Pancreas (tissue), 10 donors: ENCODE measurements at places on chromosomes 3 and 15. TPM values are rescaled to one million over a fixed set of nuclear protein-coding genes. Genes with fewer than 3 reads are reported as not detected.
A peak's percentile ranks its signal among the peaks of the same experiment; 100 is the strongest.

SHC4 gene
- 0.16 TPM for total RNA-seq

SH3GL3 gene
- total RNA-seq: not detected

IL12A gene
- total RNA-seq: 0.09 TPM

DNA sequence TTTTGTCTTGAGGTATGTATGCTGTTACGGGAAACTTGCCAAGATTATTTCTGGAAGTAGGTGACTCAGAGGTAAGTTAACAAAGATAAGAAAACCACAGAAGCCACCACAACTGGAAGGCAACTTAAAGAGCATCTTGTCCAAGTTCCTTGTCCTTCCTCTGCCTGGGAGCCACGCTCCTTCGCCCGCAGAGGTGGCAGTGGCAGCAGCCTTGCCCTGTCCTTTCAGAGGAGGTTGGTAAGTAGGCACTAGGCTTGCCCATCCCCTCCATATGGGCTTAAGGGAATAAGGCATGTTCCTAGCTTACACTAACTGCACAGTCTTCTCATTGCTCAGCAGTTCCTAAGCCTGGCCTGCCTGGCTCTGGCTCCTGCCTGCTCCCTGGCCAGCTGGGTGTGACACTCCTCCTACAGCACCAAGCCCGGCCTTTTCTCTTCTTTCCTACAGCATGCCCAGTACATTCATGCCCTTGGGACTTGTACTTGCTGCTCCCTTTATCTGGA lies 48.0 kb upstream of the RAB6B start:
- no peaks in the 10 kb centered on the region for H3K36me3 ChIP-seq
- DNase-seq: peak; percentile 40
- peaks cover 24% of the 10 kb centered on the region for H3K4me1 ChIP-seq

- H3K27me3 ChIP-seq: no peaks in the 10 kb centered on the region
- DNase-seq: no peak
- H3K4me3 ChIP-seq: no peak overlapping the region
- H3K36me3 ChIP-seq: no peaks in the 10 kb centered on the region
- H3K4me1 ChIP-seq: no peaks in the 10 kb centered on the region
- H3K27ac ChIP-seq: peak overlapping the region; percentile 16
Observed at GRCh38 chr3:158771982-158772381, 29.9 kb upstream of the MFSD1 start.

- H3K27me3 ChIP-seq: no peaks in the 10 kb centered on the region
- no peak overlapping the region for H3K27ac ChIP-seq
- H3K4me3 ChIP-seq: no peak overlapping the region
- H3K4me1 ChIP-seq: no peaks in the 10 kb centered on the region
Observed at GRCh38 chr3:71641674-71642073, 58.1 kb upstream of the FOXP1 start.

- no peaks in the 10 kb centered on the region for H3K27me3 ChIP-seq
- no peaks in the 10 kb centered on the region for H3K36me3 ChIP-seq
- no peaks in the 10 kb centered on the region for H3K4me1 ChIP-seq
- H3K27ac ChIP-seq: no peak overlapping the region
Observed at GRCh38 chr3:57158813-57159738, 6.1 kb downstream of the IL17RD start.

DNA sequence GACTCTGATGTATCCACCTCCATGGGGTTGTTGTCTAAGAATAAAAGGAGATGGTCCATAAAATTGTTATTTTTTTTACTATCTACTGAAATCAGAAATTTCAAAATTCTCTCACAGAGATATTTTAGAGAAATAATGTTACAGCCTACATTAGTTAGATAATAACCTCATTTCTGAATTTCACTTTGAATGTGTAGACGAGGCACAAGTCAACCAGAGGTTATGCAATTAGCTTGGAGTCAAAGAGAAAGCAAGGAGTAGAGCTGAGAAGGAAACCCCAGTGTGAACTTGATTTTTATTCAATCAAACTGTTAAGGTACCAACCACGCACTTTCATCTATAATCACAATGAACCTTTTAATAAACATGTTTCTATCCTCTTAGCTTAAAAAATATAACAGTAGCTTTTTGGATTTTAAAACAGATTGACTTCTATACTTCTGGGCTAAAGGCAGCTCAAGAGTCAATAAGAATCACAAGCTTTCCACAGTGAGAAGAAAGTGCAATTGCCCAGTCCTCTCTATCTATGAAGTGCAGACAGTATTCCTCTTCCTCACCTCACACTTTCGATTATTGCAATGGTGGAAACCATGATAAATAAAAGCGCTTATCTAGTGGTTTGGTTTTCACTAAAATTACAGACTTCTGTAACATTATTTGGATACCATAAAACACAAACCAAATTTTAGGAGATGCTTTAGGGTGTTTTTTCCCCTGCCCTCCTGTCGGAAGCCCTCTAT lies 403.2 kb downstream of the ZBTB20 start:
- no peaks in the 10 kb centered on the region for H3K4me1 ChIP-seq
- H3K27me3 ChIP-seq: no peaks in the 10 kb centered on the region
- no peak for DNase-seq
- no peaks in the 10 kb centered on the region for H3K36me3 ChIP-seq
- H3K27ac ChIP-seq: no peak overlapping the region
